ENCODE measurements at places on chromosomes 13 and 19.

- DNase-seq = no peak
These were observed 2.2 kb downstream of the FFAR1 start for GRCh38 chr19:35349614-35350521.

- no peak for DNase-seq
These were observed 140.1 kb downstream of the ZDHHC20 start for GRCh38 chr13:21318891-21319532.

- no peak for DNase-seq
These were observed at the start of gene VSTM2B for GRCh38 chr19:29525901-29526729. VSTM2B (plus strand) TSS chr19:29525994; CDS start chr19:29526584, 590 bp downstream.

DNA sequence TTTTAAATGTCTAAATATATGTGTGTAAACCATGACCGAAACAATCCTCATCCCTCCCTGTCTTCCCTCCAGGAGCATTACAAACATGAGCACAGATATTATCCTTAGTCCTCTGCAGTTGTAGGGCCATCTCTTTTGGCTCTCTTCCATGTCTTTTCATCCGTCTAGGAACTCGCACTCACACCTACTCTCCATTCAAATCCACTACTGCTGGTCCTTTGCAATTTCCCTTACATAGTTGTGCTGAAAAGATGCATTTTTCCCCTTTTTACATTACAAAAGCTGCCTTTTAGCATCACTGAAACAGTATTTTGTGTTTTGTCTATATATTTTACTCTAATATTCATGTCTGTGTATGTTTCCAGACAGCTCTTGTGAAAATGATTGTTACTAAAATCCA lies 237.8 kb downstream of the DACH1 start:
- DNase-seq = no peak

- no peak for DNase-seq
These were observed 13.4 kb downstream of the RASL11A start for GRCh38 chr13:27283906-27284493.

All from NCI-H1417 treated with DMSO at 0.1 percent for 48 hours (cell line).